ENCODE measurements at places on chromosomes 13 and 19.

DNA sequence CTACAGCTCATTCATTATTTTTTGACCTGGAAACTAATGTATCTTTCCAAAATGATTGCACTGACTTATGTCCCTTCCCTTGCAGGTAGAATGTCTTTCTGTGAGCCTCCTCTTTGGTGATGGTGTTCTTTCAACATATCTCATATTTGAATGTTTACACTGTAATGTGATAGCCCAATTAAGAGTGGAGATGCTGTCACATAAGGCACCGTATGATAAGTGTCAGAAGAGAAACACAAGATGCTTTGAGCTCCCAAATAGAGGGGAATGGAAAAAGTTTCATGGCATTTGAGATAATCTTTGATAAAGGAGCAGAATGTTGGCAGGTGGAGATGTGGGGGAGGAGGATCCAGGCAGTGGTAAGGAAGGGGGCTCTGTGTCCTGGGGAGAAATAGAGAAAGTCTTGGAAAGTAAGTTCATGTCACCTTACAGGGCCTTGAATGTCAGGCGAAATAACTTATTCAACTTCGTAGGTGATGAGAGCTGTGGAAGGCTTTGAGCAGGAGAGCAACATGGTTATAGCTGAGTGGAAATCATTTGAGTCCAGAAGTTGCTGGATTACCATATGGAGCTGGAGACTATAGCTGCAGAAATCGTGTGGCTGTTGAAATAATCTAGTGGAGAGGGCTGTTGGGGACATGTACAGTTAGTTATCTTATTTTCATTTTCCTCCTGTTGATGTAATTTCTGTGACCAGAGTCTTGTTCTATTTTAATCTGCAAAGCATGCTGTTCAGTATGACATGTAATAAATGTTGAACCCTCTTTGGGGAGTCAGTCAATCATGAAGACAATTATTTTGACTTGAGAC, 10.3 kb upstream of the RNF113B start:
- no peak for DNase-seq

- no peak for DNase-seq
Measured at GRCh38 chr19:44924243-44924725, 9.9 kb downstream of the APOC1 start.

- no peak for DNase-seq
Measured at GRCh38 chr13:113043931-113044330, 61.7 kb upstream of the F7 start.

DNA sequence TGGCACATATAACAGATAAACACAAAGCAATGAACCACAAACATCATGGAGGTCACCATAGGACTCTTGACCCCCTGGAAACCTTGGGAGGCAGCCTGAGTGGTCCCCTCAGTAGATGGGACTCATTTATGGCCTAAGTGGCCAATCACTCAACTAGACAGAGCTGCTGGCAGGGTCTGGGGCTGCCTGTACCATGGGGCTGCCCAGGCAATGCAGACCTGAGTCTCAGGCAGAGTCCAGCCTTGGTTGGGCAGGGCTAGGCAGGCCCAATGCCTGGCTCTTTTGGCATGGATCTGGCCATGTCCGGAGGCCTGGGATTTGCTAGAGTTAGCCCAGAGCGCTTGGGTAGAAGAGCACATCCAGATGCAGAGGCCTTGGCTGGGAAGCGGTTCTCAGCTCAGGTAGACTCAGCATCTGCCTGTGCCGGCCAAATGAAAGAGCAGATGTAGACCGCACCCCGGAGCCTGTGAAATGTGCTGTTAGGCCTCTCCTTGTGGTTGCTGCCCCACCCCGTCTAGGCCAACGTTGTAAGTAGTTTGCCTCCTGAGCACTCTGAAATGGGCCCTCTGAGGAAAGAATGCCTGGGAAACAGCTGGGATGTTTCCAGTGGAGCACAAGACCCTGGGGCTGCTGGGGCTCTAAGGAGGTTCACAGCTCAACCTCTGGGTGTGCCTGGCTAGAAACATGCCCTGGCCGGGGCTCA, 171.2 kb downstream of the ZNF536 start:
- no peak for DNase-seq

GRCh38 chr13:111521030-111521429, 200.6 kb downstream of the TEX29 start:
- no peak for DNase-seq

- DNase-seq = no peak
Measured at GRCh38 chr13:67023130-67023876, 206.8 kb downstream of the PCDH9 start.

DNA sequence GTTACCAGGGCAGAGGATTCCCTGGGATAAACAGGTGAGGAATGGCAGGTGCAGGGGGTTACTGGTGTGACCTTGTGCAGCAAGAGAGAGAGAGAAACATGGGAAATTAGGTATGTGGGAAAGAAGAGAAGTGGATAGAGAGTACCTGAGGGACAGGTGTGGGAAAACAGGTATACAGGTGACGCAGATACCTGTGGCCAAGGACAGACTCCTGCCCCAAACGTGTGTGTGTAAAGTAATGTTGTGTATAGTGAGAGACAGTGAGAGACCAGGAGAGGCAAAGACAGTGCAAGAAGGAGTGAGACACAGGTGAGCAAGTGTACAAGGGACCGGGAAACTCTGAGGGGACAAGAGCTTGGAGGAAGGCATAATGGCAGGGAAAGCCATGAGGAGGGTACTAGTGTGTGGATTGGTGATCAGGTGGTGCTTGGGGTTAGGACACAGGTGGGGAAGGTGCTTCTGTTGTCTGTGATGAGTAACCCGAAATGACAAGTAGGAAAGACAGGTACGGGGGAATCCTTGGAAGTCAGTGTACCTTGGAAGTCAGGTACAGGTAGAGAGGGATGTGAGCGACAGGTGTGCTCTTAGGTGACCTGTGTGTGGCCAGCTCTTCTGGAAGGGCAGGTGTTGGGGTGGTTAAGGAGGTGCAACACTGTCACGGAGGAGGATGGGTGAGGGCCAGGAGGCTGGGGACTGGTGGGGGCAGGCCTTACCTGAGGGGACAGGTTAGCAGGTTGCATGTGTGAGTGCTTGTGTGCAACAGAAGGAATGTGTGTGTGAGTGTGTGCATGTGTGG, 2.8 kb downstream of the ERFL start:
- no peak for DNase-seq

DNA sequence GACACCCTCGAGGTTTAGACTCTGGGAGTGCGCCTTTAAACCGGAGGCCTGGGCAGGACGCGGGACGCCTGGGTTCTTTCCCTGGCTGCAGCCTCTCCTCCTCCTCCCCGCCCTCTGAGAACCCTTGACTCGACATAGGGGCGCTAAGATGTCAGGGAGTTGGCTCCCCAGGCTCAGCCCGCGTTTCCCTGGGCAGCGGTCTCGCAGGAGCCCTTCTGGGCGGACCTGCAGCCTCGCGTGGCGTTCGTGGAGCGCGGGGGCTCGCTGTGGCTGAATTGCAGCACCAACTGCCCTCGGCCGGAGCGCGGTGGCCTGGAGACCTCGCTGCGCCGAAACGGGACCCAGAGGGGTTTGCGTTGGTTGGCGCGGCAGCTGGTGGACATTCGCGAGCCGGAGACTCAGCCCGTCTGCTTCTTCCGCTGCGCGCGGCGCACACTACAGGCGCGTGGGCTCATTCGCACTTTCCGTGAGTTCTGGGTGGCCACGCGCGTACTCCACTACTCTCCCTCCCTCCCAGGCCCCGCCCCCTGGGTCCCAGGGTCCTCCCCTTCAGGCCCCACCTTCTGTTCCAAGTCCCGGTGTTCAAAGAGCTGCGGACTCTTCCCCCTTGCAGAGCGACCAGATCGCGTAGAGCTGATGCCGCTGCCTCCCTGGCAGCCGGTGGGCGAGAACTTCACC, 1.3 kb downstream of the ICAM5 start:
- no peak for DNase-seq

GRCh38 chr19:19120308-19121231, 17.7 kb downstream of the TMEM161A start:
- DNase-seq = no peak

GRCh38 chr19:47729799-47730520, 15.4 kb upstream of the NOP53 start:
- no peak for DNase-seq

GRCh38 chr19:10887616-10888367, 16.4 kb downstream of the CARM1 start:
- DNase-seq = no peak

- peak; percentile 62 for DNase-seq
Measured at GRCh38 chr19:10388957-10389356, 8.6 kb upstream of the TYK2 start.

GRCh38 chr13:58455094-58455493, 823.5 kb downstream of the PCDH17 start:
- no peak for DNase-seq

DNA sequence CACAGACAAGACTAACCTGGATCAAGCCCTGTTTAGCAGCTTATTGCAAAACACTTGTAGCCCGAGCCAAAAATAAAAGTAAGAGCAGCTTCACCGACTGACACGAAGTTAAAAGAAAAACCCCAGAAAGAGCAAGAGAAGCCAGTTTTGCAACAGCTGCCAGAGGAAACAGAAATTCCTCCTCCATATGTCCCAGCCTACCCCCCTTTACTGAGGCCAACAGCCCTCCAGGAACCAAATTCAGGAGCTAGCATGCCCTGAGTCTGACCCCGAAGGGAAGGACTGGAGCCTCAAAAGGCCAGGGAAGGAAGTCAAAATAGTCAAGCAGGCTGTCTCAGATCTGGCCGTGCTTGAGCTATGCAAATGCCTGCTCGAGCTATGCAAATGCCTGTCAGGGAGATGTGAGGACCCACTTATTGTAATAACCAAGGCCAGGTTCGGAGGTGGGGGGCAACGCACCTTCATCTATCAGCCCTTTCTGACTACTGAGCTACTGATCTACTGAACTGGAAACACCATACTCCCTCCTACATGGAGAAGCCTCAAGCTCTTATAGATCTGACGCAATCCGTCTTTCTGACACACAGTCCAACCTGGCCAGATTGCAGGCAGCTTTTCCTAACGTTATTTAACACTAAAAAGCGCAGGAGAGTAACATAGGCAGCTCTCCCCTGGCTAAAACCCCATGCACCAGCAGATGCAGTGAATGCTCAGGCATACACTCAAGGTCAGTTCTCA, 6.7 kb downstream of the SIGLEC11 start:
- no peak for DNase-seq

DNA sequence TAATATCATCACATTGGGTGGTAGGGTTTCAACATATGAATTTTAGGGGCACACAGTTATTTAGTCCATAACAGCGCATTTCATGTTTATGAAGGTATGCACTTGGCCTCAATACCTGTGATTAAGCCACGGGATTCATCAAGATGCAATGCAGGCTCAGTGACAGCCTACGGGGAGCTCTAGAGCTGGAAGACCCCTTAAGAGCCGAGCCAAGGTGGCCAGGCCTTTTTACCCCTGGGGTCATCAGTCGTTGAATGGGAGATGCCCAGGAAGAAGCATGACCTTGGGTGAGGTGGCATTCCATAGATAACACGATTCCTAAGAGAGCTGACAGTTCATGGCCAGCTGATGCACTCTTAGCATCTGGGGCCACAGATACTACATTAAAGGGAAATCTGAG, 380.0 kb downstream of the ZNF536 start:
- no peak for DNase-seq
